ENCODE measurements at places on chromosomes 1 and 21. TPM values are rescaled to one million over a fixed set of nuclear protein-coding genes. Genes with fewer than 3 reads are reported as not detected.

DNA sequence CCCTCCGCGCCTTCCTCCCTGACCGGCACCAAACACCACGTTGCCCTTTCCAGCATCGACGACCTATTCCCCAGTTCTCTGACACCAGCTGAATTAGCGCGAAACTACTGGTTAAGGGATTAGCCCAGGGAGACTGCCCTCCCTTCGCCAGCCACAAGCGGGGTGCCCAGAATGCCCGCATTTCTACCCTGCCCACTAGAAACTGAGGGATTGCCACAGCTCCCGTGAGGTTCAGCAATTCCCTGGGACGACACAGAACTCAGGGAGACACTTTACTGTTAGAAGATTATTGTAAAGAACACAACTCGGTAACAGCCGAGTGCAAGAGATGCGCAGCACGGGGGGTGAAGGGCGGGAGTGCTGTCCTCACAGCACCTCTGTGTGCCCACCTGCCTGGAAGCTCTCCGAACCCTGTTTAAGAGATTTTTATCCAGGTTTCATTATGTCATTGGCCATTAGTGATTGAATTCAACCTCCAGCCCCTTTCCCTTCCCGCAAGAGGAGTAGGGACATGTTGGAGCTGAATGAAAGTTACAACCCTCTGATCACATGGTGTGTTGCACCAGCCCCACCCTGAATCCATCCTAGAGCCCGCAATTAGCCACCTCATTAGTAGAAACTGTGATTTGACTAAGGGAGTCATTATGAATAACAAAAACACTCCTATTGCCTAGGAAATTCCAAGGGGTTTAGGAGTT lies 15.8 kb upstream of the RIPPLY3 start:
- DNase-seq: no peak

GRCh38 chr1:36913016-36913415 lies 121.3 kb downstream of the GRIK3 start:
- no peak for DNase-seq

Gene CMPK1
- 98.1 TPM for total RNA-seq

DNA sequence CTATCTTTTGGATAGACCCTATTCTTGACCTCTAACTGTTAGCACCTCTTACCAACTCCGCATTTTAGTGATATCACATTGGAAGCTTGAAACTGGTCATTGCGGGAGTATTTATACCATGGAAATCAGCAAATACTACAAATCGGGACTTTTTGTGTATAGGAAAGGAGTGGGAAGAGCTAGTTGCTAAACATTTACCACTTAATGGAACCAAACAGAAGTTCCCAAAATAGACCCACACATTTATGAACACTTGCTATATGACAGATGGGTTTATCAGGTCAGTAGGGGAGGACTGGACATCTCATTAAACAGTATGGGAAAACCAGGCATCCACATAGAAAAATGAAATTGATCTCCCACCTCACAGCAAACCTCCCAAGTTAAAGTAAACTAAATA lies 29.4 kb downstream of the PHC2 start:
- DNase-seq: no peak

GRCh38 chr1:154689083-154689482 lies 81.1 kb upstream of the ADAR start:
- no peak for DNase-seq

DNA sequence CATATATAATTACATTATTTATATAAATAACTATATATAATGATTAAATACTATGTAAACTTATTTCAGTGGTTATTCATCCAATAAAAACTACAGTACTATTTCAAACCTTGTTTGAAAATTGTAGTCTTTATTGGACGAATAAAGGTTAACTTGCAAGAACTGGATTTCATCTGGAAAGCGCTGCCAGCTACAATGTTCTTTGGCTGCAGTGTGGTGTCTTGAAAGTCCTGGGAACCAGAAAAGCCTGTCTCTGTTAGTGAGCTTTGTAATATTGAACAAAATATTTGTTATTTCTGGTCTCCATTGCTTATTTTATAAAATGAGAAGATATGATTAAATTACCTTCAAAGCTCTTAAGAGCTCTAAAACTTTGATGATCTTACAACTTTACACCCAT lies 763.6 kb downstream of the ADGRL2 start:
- no peak for DNase-seq

Gene SELP
- 0.27 TPM for total RNA-seq

GRCh38 chr1:243712941-243713340 lies 137.1 kb downstream of the AKT3 start:
- DNase-seq: no peak

- DNase-seq: no peak
Measured at GRCh38 chr1:97864615-97865014, 56.2 kb downstream of the DPYD start.

Gene CCDC27
- total RNA-seq: not detected

DNA sequence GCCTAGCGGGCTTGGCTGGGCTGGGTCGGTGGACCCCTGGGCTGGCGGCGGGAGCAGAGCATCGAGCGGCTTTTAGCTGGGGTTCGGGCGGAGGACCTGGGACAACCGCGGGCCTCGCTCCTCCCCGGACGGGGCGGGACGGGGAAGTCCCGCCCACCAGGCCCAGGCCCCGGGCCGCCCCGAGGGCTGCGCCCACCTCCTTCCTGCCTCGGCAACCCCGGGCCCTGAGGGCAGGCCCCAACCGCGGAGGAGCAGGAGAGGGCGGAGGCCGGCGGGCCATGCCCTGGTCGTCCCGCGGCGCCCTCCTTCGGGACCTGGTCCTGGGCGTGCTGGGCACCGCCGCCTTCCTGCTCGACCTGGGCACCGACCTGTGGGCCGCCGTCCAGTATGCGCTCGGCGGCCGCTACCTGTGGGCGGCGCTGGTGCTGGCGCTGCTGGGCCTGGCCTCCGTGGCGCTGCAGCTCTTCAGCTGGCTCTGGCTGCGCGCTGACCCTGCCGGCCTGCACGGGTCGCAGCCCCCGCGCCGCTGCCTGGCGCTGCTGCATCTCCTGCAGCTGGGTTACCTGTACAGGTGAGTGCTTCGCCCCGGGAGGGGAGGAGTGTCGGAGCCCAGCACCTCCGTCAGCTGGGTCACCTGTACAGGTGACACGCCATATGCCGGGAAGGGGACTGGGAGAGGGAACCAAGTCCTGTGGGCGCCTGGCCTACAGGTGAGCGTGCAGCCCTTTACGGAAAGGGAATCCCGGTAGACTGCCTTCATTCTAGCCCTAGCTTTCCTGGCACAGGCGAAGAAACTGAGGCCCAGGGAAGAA lies at the start of gene XKR8:
Gene XKR8 (plus strand): TSS at position 182 of the 812 bp plus-strand sequence. CDS start 97 bp downstream, at position 279.
- peak; percentile 86 for DNase-seq

Gene GIPC2
- not detected for total RNA-seq

DNA sequence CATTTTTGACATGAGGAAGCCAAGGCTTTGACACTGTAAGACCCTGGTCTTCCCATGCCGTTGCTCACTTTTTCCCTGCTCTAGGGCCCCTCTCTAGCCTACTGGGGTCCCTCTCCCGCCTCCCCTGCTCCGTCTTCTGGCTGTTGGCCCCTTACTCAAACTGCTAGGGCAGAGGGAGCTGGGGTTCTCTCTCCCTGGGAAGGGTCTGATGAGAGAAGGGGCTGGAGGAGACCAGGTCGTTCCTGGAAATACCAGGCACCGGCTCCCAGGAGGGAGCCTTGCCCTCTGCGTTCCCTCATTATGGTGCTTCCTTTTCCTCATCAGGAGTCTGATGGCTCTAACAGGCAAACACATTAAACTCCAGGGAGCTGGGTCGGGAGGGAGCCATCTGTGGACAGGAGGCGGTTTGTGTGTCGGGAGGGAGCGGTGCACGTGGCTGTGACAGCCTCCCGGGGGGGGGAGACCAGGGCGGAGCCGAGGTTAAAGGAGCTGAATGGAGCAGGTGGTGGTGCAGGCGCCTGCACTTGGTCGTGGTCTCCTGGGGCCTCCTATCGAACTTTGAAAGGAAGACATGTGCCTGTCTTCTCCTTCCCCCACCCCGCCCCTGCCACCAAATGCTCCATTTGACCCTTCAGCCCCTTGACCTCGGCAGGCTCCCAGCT lies 35.4 kb upstream of the LHX4 start:
- no peak for DNase-seq

DNA sequence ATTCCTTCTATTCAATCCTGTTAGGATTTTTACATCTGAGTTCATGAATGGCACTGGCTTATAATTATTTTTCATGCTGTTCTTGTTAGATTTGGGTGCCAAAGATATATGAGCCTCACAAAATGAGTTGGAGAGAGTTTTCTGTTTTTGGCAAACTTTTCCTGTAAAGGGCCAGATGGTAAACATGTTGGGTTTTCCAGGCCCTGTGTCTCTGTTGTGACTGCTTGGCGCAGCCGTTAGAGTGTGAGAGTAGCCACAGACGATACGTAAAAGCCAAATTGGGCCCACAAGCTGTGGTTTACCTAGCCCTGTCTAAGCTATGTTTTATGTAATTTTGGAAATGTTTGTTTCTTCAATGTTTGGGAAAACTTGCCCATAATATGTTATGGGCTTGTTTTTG lies 15.6 kb upstream of the CA6 start:
- DNase-seq: no peak

Gene KIFAP3
- 12.7 TPM for total RNA-seq

DNA sequence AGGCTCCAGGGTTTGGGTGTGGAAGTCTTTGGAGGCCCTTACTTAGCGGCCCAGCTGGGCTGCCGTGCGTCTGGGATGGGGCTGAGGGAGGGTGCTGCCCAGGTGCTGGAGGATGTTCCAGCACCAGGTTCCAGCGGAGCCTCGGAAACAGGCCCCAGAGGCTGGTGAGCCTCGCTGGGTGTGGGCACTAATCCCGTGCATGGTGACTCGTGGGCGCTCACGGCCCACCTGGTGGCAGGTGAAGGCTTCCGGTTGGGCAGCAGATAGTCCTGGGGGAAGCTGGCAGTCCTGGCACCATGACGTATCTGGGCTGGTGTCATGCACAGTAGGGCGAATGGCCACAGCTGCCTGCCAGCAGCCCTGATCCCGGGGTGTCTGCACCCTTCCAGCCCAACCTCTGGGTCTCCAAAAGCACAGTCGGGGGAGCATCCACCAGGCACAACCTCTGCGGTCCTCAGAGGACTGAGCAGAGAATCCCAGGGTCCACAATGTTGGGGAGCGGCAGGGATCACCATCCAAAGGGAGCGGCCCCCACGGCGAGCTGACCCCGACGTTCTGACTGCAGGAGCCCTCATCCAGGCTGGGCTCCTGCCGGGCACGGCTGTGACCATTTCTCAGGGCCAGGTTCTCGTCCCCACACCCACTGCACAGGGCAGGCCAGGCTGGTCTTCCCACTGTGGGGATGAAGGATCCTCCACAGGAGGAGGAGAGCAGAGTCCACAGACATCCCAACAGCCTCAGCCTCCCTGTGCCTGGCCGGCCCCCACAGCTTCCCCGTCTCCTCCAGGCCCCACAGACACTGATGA lies 25.3 kb downstream of the FTCD start:
- no peak for DNase-seq

DNA sequence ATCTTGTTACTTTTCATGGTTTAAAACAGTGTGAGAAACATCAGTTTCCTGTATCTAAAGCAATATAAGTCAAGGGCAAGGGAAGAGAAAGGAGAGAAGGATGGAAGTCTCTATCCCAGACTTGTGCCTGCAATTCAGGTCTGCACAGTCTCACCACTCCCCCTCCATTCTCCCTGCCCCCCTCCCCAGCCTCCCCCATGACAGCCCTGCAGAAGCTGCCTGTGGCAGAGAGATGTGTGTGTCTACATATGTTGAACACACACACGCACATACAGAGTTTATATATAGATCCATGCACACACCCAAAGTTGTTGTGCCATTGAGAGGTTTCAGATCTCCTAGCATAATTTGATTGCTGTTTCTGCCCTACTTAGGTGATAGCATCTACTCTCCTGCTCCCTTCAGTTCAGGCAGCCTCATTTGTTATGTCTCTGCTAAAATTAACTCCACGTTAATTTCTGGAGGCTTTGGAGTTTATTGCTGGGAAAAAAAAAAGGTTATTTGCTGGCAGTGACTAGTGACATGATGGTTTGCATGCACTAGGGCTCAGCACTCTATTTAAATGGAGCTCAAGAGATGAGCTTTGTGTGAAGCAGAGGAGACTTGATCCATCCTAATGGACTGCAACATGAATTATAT lies 124.9 kb upstream of the SMYD2 start:
- DNase-seq: no peak

GRCh38 chr1:28062806-28063205 lies 25.6 kb downstream of the EYA3 start:
- no peak for DNase-seq

DNA sequence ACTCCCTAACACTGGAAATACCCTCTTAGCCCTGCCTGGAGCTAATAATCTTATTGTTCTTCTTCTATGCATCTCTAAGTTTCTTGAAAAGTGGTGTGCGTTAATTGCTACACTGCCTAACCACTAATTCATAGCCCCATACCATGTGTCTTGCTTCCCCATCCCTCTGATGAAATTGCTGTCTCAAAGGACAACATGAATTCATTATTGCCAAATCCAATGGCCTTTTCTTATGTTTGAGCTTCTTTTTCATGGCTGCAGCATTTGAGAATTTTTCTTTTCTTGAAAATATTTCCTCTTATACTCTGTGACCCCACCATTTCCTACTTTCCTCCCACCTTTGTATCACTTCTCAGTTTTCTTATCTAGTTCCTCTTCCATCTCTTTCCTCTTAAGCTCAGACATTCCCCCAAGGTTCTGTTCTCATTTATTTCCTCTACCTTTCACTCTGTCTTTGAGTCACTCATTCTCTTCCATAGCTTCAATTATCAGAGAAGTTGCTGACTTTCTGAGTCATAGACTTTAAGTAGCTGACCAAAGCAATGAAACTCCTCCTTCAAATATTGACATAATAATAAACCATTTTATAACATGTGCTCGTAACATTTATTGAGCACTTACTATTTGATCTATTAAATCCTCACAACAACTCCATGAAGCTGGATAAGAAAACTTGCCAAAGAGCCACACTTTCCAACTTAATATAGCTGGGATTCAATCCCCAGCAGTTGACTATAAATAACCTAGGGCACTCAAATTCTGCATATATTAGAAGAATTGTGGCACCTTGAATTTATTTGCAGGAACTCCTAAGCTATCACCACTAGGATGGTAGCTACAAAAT lies 35.5 kb upstream of the ATP6V1G3 start:
- DNase-seq: no peak

Gene ANKRD35
- total RNA-seq: not detected

GRCh38 chr1:94014635-94015488 lies 105.6 kb upstream of the GCLM start:
- no peak for DNase-seq

DNA sequence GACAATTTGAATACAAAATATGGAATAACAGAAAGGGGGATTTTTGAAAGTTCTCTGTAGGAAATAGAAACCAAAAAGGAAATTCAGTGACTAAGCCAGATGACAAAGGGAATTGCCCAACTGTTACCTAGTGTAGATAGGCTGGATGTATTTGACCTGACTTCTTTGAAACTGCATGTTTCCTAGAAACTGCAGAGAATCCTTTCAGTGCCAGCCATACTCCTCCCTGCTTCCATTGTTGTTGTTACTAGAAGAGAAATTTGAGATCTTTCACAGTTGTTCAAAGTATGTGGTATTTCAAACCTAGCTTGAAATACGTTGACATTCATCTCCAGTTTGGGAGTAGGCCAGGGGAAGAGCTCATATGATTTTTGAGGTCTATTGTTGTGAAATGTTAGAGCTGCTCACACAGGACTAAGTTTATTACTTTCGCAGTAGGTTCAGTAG lies 1.8 kb upstream of the GBP5 start:
- DNase-seq: no peak

Gene CELA3A
- not detected for total RNA-seq

Gene DMRTA2
- not detected for total RNA-seq
